ENCODE measurements at places on chromosomes 6 and 20. TPM values are rescaled to one million over a fixed set of nuclear protein-coding genes. Genes with fewer than 3 reads are reported as not detected.
A peak's percentile ranks its signal among the peaks of the same experiment; 100 is the strongest.

- DNase-seq: no peak
Observed at GRCh38 chr20:9583151-9583550, 68.8 kb downstream of the LAMP5 start.

The RBPJL gene
- not detected for total RNA-seq

DNA sequence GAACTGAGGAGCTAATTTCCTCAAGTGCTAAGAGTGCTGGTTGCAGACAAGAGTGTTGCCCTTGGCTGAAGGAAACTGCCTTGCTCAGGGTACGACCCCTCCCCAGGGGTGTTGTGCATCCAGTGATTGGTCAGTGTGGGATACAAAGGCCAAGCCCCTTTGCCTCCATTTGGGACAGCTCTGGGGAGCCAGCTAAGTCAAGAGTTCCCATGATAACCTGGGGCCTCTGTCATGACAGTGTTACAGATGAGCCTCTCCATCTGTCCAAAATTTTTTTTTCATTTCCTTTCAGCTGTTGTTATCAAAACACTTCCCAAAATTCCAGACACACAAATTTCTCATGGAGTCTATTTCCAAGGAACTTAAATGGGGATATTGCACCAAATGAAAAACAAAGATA, 93.3 kb downstream of the HS3ST5 start:
- no peak for DNase-seq

- DNase-seq: no peak
Observed at GRCh38 chr6:154251116-154251515, 105.5 kb downstream of the IPCEF1 start.

The MRAP2 gene
- 0.54 TPM for total RNA-seq

GRCh38 chr6:85321906-85322305, 128.0 kb upstream of the NT5E start:
- DNase-seq: no peak

DNA sequence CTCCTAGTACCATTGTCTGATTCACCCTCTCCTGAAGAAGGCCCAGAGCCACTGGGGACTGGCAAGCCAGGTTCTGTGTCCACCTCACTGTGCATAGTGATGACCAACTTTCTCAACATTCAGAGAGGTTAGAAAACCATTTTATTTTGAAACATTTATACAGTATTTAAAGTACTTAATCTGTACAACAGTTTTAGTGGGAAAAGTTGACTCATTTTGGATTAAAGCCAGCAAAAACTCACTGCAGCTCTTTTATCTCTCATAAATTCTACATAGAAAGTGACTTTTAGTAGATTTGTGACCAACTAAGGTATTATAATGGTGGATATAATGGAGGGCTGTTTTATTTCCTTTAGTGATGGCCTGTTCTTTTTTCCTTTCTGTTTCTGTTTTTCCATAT, 9.7 kb downstream of the TULP4 start:
- DNase-seq: peak; percentile 42
